ENCODE measurements at places on chromosomes 12 and 14. TPM values are rescaled to one million over a fixed set of nuclear protein-coding genes. Genes with fewer than 3 reads are reported as not detected.
A peak's percentile ranks its signal among the peaks of the same experiment; 100 is the strongest.

DNA sequence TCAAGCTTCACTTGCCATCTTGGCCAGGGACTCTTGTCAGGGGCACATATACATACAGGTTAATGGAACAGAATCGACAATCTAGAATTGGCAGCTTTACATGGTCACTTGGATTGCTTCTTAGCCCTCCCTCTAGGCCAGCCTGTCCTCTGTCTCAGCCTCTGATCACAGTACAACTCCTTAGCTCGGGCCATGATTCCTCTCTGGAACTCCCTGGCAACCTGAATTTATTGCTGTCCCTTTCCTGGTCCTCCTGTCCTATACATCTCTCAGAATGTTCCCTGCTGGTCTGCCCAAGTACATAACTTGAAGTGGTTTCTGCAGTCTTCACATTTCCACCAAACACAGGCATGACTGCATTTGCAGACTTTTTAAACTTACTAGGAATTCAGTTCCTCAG, 79.9 kb upstream of the CCDC175 start:
- H3K4me1 ChIP-seq: no peaks in the 10 kb centered on the region
- H3K27ac ChIP-seq: no peak overlapping the region
- H3K4me3 ChIP-seq: no peak overlapping the region
- H3K36me3 ChIP-seq: no peaks in the 10 kb centered on the region
- no peak for DNase-seq
- no peaks in the 10 kb centered on the region for H3K27me3 ChIP-seq

DNA sequence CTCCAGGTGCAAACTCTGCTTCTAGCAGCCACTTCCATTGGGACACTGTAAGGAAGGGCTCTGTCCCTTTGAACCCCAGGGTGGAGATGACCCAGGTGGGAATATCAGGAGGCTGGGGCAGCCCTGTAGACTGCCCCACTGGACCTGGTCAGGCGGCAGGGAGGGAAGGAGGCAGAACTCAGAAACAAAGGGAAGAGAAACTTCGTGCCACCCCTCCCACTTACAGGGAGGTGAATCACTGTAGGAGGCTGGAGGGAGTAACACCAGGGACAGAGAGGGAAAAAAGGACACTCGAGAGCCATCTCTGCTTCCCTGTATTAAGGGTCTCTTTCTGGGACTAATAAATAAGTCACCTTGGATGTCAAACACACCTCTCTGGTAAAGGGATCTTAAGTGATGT, 37.4 kb downstream of the ISCA2 start:
- H3K36me3 ChIP-seq: no peaks in the 10 kb centered on the region
- H3K27me3 ChIP-seq: no peaks in the 10 kb centered on the region
- H3K4me3 ChIP-seq: no peak overlapping the region
- no peak overlapping the region for H3K27ac ChIP-seq

GRCh38 chr14:70096866-70097265, 91.9 kb downstream of the SLC8A3 start:
- no peak overlapping the region for H3K27ac ChIP-seq
- peaks cover 11% of the 10 kb centered on the region for H3K27me3 ChIP-seq
- no peaks in the 10 kb centered on the region for H3K4me1 ChIP-seq
- H3K4me3 ChIP-seq: no peak overlapping the region
- DNase-seq: no peak

GRCh38 chr14:36997843-36998242, 174.6 kb downstream of the SLC25A21 start:
- no peak overlapping the region for H3K4me3 ChIP-seq
- H3K4me1 ChIP-seq: no peaks in the 10 kb centered on the region
- no peaks in the 10 kb centered on the region for H3K27me3 ChIP-seq
- H3K36me3 ChIP-seq: no peaks in the 10 kb centered on the region
- no peak for DNase-seq
- no peak overlapping the region for H3K27ac ChIP-seq

- H3K4me3 ChIP-seq: no peak overlapping the region
- H3K27ac ChIP-seq: no peak overlapping the region
- no peaks in the 10 kb centered on the region for H3K27me3 ChIP-seq
- DNase-seq: no peak
These were observed 3.4 kb downstream of the CIROP start for GRCh38 chr14:23101213-23101970.

DNA sequence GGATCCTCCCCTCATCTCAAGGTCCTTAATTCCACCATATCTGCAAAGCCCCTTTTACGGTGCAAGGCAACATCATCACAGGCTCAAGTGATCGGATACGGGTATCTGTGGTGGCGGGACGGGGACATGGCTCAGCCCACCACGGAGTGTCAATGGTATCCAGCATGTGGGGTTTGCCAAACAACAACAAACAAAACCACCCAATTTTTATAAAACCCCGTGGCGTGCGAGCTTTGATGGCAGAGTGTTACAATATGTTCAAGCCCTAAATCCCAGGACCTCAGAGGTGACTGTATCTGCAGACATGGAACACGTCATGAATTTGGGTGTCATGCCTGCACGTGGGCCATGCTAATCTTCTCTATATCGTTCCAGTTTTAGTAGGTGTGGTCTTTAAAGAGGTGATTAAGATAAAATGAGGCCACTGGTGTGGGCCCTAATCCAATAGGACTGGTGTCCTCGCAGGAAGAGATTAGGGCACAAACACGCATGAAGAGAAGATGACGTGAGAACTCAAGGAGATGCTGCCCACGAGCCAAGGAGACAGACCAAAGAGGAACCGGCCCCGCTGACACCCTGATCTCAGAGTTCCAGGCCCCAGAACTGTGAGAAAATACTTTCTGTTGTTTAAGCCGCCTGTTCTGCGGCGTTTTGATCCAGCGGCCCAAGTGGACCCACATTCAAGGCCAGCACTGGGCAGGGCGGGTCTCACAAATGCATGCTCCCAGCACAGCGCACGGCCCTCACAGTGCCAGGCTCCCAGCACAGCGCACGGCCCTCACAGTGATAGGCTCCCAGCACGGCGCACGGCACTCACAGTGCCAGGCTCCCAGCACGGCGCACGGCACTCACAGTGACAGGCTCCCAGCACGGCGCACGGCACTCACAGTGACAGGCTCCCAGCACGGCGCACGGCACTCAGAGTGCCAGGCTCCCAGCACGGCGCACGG, 6.7 kb upstream of the GOLGA3 start:
- H3K27me3 ChIP-seq: no peaks in the 10 kb centered on the region
- no peak overlapping the region for H3K27ac ChIP-seq
- no peaks in the 10 kb centered on the region for H3K36me3 ChIP-seq
- DNase-seq: no peak

DNA sequence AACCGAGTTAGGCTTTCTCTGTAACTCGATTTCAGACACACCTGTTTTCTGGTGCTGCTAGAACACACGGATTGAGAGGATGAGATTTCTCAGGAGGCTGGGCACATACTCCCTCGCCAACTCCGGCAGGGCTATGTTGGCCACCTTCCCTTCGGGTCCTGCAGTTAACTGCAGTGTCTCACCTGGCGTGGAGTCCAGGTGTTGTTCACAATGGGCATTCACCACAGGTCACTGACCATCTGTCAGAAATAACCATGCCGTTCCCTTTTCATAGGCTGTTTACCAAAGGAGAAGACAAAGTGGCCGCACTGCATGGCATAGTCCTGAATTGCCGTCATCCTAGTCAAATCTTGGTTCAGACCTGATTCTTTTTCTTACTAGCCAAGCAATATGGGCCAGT, 5.5 kb upstream of the KCNH3 start:
- H3K4me1 ChIP-seq: peaks cover 13% of the 10 kb centered on the region
- DNase-seq: no peak
- H3K4me3 ChIP-seq: no peak overlapping the region

GRCh38 chr14:40218282-40218941, 786.2 kb upstream of the FBXO33 start:
- no peak for DNase-seq
- H3K27ac ChIP-seq: no peak overlapping the region
- H3K27me3 ChIP-seq: no peaks in the 10 kb centered on the region
- no peaks in the 10 kb centered on the region for H3K36me3 ChIP-seq

DNA sequence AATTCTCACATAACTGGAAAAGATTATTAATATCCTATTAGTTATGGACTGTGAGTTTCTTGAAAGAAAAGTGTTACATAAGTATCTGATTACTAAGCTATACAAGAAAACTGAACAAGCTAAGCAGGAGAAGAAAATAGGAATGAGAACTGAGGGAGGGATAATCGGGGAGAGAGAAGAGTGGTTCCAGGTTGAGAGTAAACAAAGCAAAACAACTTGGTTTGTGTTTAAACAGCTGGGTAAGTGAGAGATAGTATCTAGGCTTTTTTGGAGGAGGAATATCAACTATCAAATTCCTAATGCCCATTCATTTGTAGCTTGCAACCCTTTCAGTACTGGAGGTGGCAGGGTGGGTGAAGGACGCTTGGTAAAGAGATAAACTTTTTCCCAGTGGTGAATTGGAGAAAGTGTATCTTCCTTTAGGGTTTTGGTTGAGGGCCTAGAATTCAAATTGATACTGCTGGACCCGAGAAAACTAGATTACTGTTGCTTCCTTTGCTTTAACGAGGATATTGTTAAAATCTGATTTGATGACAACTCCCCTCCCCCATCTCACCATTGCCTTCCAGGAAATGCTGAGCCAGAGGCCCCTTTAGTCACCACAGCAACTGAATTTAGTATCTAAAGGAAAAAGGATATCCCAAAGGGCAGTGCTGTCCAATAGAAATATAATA, 2.0 kb upstream of the SLC2A3 start:
- DNase-seq: no peak
- H3K27me3 ChIP-seq: no peaks in the 10 kb centered on the region
- no peak overlapping the region for H3K4me3 ChIP-seq

DNA sequence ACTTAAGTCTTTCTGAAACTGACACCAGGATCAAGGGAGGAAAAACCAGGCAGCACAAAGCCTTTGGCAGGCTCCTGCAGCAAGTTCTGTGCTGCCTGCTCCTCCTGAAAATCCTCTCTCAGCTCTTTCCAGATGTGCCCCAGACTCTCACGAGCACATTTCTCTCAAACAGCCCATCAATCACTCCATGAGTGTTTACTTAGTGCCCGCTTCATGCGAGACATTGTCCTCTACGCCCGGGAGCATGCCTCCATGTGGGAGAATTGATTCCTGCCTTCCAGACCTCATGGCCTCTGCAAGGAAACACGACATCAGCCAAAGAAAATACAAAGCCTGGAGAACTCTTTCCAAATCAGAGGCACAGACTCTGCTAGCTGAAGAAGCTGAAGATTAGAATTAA, 46.5 kb upstream of the TSPAN11 start:
- H3K36me3 ChIP-seq: no peaks in the 10 kb centered on the region
- H3K27ac ChIP-seq: no peak overlapping the region
- no peaks in the 10 kb centered on the region for H3K27me3 ChIP-seq
- no peak for DNase-seq
- H3K4me1 ChIP-seq: no peaks in the 10 kb centered on the region

DNA sequence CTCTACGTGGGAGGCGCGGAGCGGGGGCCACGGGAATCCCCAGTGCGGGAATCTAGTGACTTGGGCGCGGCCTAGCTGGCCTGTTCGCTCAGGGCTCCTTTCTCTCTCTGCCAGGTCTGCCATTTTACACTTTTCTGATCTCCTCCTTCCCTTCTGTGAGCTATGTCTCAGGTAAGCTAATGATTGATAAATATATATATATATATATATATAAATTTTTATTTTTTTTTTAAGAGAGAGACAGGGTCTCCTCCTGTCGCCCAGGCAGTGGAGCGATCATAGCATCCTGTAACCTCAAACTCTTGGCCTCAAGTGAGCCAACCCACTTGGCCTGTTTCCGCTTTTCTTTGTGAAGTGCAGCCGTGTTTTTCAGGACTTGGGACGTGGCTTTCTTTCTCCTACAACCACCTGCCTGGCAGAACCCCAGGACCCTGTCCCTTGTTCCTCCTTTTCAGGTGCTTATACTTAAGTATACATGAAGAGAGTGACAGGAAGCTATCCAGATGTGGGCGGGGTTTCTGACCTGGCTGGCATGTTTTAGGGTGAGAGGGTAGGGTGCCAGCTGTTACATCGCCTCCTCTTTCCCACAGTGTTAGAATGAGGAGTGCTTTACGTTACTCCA, 547 bp downstream of the ZNF140 start:
- H3K27ac ChIP-seq: peak overlapping the region; percentile 100
- peak; percentile 25 for DNase-seq
- peak overlapping the region; percentile 89 for H3K4me3 ChIP-seq
- no peaks in the 10 kb centered on the region for H3K27me3 ChIP-seq
- H3K36me3 ChIP-seq: peaks cover 33% of the 10 kb centered on the region

GRCh38 chr14:52951681-52952554, 1.1 kb upstream of the FERMT2 start:
- H3K27ac ChIP-seq: peak overlapping the region; percentile 91
- no peaks in the 10 kb centered on the region for H3K36me3 ChIP-seq
- H3K27me3 ChIP-seq: no peaks in the 10 kb centered on the region
- DNase-seq: peak; percentile 64
- peaks cover 3% of the 10 kb centered on the region for H3K4me1 ChIP-seq
- peak overlapping the region; percentile 78 for H3K4me3 ChIP-seq

The AQP2 gene
- 6.8 TPM for total RNA-seq

The PGAM5 gene
- total RNA-seq: 32.3 TPM

The ACOT4 gene
- 3.0 TPM for total RNA-seq

The KRT80 gene
- total RNA-seq: 1.7 TPM

The FGF23 gene
- not detected for total RNA-seq

The SLC17A8 gene
- total RNA-seq: 0.28 TPM

The KRT83 gene
- not detected for total RNA-seq

The RNASE1 gene
- total RNA-seq: 636 TPM

All from adrenal gland (tissue), 19 donors.